Left kidney (tissue), 8 donors: ENCODE measurements at places on chromosomes 6 and 20. TPM values are rescaled to one million over a fixed set of nuclear protein-coding genes. Genes with fewer than 3 reads are reported as not detected.

Gene RIMS1
- 2.8 TPM for polyA plus RNA-seq

Gene HRH3
- polyA plus RNA-seq, result 0.15 TPM

Gene DLK2
- 1.00 TPM for polyA plus RNA-seq

Gene CNBD2
- polyA plus RNA-seq, result 1.1 TPM

Gene ZBTB46
- 16.7 TPM for polyA plus RNA-seq

GRCh38 chr6:131164506-131164905 is 29.2 kb downstream of the AKAP7 start:
- no peak for DNase-seq

DNA sequence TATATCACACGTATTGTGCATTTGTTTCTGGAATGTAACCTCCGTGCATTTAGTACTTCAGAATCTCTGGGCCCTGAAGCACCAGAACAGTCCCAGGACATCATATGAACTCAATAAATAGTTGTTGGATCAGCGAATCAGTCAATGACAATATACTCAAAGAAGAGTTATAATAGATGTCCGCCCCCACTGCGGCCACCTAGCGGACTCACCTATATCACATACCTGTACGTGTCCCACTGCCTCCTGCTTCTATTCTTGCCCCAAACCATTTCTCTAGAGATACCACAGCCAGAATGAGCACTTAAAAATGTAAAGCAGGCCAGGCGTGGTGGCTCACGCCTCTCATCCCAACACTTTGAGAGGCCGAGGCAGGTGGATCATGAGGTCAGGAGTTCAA is 73.9 kb downstream of the DCDC2 start:
- no peak for DNase-seq

GRCh38 chr20:9686001-9686400 is 152.9 kb downstream of the PAK5 start:
- no peak for DNase-seq

GRCh38 chr20:11173916-11174315 is 500.1 kb upstream of the JAG1 start:
- no peak for DNase-seq

DNA sequence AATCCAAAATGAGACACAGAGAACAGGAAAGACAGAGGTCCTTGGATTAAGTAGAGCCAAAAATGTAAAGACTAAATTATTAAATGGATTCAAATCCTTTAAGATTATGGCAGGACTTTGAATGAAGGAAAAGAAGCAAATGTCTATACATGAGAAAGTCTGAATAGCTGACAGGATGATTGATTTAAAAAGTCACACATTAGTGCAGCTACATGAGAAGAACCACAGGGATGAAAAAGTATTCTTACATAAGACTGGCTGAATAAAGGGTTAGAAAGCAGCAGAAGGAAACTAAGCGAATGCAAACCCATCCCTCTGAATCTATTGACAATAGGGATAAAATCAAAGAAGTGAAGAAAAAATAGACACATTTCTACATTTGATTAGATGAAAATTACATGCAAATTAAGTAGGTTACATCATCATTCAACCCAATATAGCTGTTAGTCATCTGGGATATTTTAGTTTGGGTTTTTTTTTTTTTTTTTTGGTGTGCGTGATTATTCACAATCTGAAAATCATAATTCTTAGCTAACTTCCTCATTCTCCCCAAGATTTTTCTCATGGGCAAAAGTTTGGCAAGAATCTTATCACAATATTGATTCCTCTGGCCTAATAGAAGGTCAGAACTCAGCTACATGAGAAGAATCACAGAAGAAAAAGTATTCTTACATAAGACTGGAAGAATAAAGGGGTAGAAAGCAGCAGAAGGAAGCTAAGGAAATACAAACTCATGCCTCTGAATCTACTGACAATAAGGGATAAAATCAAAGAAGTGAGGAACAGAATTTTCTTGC is 845.4 kb downstream of the HACE1 start:
- DNase-seq, result no peak

GRCh38 chr6:102438171-102438570 is 1044.7 kb downstream of the GRIK2 start:
- no peak for DNase-seq

DNA sequence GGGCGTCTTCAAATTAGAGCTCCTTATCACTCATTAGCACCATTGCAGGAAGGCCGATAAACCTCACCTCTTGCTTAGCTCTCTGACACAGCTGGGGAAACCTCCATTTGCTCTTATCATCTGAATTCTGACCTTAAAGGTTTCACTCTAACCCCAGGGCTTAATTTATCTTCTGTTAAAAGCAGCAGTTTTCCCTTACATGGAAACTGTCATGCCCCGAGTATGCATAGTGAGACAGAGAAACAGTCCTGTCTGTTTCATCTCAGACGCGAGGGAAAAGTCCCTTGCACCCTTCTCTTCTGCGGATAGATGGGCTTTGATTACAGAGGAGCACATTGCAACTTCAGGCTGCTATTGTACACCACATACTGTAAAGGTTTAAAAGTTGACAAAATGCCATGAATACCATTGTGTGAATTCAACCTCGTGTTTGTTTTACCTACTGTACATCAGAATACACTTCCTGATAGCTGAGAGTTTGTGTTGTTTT is 191.5 kb upstream of the BMP2 start:
- DNase-seq, result no peak

- no peak for DNase-seq
Observed at GRCh38 chr6:53579338-53579737, 34.4 kb upstream of the GCLC start.

GRCh38 chr20:2742431-2742830 is 49.9 kb downstream of the EBF4 start:
- no peak for DNase-seq

DNA sequence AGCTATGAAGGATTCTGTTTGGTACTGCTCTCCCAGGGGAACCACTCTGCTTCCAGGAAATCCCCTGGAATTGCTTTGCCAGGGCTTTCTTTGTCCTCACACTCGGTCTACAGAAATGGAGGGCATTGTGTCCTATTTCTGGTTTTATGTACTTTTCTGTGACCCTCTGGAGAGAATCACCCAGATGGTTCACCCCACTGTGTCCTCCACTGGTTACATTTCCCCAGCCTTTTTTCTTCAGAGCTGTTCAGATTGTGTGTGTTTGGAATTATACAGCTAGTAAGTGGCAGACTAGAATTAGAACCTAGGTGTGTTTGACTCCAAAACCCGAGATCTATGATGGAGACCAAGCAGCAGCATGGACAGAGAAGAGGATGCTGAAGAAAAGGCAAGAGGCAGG is 80.8 kb downstream of the CD164 start:
- DNase-seq, result no peak

- DNase-seq, result no peak
Observed at GRCh38 chr6:3631186-3631585, 120.3 kb downstream of the PXDC1 start.

GRCh38 chr20:11553603-11554002 is 364.1 kb upstream of the BTBD3 start:
- DNase-seq, result no peak

DNA sequence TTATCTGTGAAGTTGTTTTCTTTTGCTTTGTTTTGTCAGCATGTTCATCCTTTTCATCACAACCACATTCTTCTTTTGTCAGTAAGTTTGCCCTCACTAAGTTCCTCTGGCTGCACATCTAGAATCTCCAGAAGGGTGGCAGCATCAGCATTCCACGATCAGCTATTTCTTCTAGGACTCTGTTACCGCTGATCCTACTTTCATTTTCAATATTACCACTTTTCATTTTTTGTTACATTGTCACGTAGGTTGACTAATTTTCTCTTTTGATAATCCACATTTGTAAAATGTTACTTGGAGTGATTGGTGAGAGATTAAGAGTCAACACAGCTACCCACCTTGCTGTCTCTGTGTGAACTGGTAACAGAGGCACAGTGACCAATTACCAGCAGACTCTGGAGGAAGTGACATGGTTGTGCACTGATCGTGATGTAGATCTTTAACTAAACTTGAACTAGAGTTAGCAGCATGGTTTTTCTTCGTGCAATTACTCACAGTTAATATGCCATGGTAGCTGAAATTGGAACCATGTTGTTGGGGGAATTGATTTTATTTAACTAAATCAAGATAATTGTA is 307.9 kb upstream of the SLC35B3 start:
- no peak for DNase-seq

GRCh38 chr6:158816803-158817727 is 2.1 kb downstream of the EZR start:
- no peak for DNase-seq

DNA sequence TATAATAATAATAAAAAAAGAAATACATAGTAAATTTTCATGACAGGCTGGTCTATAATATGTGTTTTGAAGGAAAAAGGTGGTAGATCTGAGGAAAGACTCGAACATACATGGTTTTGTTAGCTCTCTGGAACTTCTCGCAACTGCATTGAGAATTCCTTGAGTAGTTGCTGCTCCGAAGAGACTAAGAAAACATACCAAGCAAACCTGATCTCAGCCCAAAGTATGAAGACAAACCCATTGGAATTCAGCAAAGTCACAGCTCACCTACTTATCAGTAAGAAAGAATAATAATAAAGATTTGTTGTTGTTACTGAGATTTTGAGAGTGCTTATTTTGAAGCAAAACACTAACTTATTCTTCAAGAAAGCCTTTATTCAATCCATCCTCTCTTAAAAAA is 1107.1 kb upstream of the EYS start:
- no peak for DNase-seq

DNA sequence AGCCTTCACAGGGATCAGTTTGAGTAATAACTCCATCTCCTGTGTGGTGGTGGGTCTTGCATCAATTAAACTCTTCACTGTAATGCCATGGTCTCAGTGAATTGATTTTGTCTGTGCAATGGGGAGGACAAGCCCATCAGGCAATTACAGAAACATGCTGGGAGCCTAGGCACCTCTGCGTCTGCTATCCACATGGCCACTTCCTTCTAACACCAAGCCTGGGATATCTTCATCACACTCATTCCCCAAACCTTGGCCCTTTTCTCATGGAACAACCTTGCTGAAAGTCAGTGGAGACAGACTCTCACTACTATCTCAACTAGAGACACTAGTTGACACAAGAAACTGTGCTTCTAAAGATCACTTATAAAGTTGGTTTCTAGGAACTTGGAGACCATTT is 210.1 kb upstream of the SHLD1 start:
- no peak for DNase-seq
